ENCODE measurements at places on chromosomes 4 and X. TPM values are rescaled to one million over a fixed set of nuclear protein-coding genes. Genes with fewer than 3 reads are reported as not detected.

- ATAC-seq = no peak
Observed at GRCh38 chr4:28686618-28687017, 1826.0 kb downstream of the STIM2 start.

- ATAC-seq = no peak
Observed at GRCh38 chr4:17316566-17316965, 195.3 kb downstream of the QDPR start.

Gene PLS3
- not detected for total RNA-seq

DNA sequence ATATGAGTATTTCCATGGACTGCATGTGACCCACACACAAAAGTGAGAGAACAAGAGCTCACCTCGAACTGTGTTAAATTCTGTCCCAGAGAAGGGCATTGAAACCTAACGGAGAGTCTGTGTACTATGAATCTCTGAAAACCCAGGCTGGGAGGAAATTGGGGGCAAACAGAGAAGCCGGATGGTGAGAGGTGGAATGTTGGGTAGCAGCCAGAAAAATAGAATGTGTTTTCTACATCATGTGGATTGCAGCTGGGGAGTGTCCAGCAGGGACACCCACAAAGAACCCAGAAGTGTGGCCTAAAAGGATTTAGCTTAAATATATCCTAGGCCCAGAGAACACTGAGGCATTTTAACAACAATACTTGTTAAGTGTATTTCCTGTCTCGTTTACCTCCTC lies 38.6 kb downstream of the MND1 start:
- no peak for ATAC-seq

GRCh38 chrX:85026170-85026569 lies 22.5 kb downstream of the APOOL start:
- no peak for ATAC-seq

DNA sequence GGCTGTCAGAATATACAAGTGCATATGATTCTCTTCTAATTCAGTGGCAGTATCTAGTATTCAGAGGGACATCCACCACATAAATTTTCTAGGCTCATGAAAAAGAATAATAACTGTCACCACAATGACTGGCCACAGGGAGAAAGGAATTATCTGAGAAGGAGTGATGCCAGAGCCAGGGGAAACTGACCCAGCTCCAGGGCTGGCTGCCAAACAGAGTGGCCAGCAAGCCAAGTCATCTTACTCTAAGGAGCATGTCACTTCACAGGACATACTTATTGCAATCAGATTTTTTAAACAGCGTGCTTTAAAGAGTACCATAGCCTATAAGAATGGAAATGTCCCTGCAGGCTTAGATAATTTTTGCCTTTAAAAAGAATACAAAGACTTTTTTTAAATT lies 5.8 kb upstream of the SEPTIN11 start:
- ATAC-seq = no peak

DNA sequence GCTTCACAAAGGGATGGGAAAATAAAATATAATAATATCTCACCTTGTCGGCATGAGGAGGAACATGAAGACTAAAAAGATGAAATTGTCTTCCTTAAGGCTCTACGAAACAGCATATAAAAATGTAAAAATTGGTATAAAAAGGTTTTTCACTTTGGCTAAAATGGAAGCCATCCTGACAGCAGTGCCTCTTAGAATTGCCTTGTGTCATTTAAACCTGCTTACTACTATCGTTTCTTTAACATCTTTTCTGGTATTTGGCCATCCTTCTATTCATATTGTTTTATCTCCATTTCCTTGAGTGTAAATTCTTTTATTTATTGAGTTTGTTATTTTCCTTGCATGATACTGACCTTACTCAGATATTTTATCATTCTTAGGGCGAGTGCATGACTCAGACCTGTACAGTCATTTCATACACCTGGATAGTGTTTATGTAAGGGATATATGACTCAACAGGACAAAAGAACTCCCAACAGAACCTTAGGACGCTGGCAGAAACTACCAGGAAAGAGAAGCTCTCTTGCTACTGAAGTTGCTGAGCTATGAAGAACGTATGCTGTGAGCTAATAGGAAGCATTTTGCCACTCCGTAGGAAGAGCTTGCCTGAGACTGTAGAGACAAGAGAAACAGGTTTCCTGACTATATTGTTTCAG lies 5.8 kb upstream of the CDKN2AIP start:
- ATAC-seq = peak; percentile 79

DNA sequence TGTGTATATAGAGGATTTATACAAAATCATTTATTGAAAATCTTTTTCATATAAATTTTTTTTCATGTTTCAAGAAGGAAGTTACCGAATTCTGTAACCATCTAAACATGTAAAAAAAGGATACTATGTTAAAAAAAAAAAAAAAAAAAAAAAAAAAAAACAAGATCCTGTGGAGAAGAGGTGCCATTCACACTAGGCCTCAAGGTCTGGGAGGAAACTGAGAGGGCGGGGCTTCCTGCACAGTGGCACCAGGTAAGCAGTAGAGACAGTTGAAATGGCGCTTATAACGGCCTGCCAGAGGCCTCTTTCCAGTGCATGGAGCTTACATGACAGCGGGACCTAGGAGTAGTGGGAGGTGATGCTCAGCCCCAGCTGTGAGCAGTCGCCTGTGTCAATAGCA lies 17.5 kb downstream of the TRAPPC2 start:
- peak; percentile 54 for ATAC-seq

Gene FAT4
- total RNA-seq = not detected

Gene RASGEF1B
- total RNA-seq = 8.1 TPM

DNA sequence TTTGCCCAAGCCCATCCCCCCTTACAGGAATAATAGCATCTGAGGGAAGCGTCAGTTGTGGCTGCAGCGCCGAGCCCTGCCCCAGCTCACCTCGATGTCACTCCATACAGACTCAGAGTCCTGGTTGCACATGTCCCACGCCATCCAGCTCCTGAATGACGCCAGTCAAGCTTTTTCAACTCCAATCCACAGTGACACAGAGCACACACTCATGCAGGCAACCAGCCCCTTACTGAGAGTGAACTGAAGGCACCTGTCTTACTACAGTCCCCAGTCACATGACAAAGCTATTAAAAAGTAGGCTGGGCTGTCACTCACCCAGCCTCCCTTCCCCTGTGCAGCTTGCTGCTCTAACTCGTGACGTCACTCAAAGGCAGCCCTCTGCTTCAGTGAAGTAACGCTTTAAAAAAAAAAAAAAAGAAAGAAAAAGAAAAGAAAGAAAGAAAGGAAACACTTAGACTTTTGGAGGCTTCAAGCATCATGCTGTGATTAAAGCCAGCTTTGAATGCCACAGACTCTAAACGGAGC lies at the start of gene PPARGC1A:
PPARGC1A (minus strand) TSS at position 234 of the 528 bp plus-strand sequence; CDS start at position 144, 90 bp downstream.
- ATAC-seq = no peak

DNA sequence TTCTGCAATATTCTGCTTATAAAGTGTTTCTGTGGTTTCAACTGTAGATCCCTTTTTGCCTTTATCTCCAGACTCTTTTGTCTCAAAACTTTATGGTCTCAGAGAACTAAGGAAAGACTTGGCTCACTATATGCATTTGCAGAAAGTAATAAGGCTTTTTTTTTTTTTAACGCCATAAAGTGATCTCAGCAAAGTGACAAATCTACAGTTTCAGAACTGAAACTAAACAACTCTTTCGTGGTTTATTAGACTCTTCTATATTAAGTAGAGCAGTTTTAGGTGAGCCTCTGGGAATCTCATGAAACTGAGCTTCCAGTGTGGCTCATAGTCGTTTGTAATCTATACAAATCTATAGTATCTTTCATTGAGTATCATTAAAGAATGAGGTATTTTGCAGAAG lies 15.3 kb downstream of the ATP7A start:
- ATAC-seq = peak; percentile 52

Gene TCEAL5
- not detected for total RNA-seq

Gene ANOS1
- total RNA-seq = not detected

DNA sequence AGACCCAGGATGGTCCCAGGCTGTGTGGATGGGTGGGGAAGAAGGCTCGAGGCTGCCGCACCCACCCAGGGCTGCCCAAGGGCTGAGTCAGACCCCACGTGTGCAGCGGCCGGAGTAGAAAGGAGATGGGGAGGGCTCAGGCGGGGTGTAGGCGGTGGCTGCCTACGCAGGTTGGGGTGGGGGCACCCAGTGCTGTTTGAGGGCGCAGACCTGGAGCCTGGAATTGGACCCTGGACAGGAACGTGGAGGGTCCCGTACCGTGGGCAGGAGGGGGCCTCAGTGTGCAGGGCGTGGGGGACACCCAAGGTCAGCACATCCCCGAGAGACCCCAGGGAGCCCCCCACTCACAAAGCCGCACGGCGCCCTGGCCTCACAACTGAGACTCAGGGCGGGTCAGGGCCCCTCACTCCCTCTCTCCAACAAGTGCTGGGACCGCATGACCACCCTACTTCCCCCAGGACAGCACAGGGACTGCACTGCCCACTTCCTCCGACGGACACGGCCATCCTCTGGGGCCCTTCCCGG lies 79.9 kb downstream of the FAM53A start:
- ATAC-seq = no peak

GRCh38 chr4:141563723-141564122 lies 72.7 kb upstream of the IL15 start:
- ATAC-seq = no peak

DNA sequence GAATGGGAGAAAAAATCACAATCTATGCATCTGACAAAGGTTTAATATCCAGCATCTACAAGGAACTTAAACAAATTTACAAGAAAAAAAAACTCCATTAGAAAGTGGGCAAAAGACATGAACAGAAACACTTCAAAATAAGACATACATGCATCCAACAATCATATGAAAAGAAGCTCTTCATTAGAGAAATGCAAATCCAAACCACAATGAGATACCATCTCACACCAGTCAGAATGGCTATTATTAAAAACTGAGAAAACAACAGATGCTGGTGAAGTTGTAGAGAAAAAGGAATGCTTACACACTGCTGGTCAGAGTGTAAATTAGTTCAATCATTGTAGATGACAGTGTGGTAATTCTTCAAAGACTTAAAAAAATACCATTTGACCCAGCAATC lies 306.0 kb upstream of the TBX22 start:
- ATAC-seq = no peak

Gene SLC25A5
- 290 TPM for total RNA-seq

DNA sequence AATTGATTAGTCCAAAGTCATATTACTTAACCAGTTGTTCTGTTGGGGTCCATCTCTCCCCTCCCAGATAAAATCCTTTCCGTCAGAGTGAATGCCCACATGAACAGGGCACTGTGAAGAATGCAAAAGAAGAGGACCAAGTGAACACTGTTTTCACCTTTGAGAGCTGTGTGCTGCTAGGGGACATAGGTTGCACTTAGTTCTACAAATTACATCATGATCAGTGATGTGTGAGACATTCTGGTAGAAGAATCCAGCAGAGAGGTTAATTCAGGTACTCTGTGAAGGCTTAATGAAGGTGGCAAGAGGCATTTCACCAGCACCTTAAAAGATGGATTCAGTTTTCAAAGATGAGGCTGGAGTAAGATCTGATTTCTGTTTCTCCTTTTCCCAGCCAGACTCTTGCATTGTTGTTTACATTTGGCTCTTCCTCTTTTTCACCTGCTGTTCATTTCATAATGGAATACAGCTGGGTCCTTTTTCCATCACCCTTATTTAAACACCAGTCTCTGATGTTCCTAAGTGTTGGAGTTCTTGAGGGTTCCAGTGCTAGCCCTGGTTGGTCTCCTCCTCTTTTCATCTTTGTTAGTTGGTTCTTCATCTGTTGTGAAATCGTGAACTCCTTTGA lies 10.9 kb downstream of the GAB1 start:
- ATAC-seq = no peak

Gene CFAP99
- 0.11 TPM for total RNA-seq

Gene DUX4
- not detected for total RNA-seq

- no peak for ATAC-seq
Observed at GRCh38 chr4:17895481-17895880, 84.7 kb downstream of the NCAPG start.

- ATAC-seq = no peak
Observed at GRCh38 chrX:103531002-103531401, 11.7 kb upstream of the RAB40A start.

Gene ASB11
- total RNA-seq = not detected

GRCh38 chr4:24330573-24330972 lies 253.8 kb downstream of the DHX15 start:
- ATAC-seq = no peak

Gene CDKL2
- 2.4 TPM for total RNA-seq

Gene ENAM
- total RNA-seq = not detected

- ATAC-seq = no peak
Observed at GRCh38 chr4:179595671-179596410, 2153.6 kb upstream of the AGA start.

Gene SLITRK2
- total RNA-seq = not detected

Gene DRD5
- total RNA-seq = not detected

DNA sequence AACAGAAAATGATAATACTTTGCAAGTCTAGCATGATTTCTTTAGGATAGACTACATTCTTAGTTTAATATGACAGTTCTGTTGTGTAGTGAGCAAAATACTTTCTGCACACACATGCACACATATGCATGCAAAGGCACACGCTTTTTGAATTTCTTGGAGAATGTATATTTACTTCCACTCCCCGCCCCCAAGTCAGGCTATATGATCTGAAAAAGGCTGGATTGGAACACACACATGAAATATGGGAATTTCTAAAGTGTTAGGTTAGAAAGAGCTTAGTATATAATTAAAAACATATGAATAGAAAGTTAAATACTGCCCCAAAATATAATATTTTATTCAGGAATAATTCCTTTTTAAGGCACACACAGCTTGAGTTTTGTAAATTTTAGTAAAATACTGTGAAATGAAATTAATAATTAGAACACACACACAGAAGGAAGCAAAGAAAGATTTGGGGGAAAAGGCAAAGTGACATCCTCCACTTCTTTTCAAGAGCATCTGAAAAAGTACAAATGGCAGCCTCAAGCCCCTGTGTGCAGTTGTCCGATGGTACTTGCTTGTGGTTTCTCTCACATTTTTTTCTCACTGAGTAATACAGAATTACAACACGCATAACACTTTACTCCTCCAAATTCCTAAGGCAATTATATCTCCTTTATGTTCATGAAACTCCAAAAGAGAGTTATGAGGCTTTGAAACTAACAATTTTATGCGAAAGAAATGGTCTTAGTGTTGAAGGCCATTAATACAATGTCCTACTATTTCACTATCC lies 228.9 kb upstream of the ETNPPL start:
- ATAC-seq = no peak

DNA sequence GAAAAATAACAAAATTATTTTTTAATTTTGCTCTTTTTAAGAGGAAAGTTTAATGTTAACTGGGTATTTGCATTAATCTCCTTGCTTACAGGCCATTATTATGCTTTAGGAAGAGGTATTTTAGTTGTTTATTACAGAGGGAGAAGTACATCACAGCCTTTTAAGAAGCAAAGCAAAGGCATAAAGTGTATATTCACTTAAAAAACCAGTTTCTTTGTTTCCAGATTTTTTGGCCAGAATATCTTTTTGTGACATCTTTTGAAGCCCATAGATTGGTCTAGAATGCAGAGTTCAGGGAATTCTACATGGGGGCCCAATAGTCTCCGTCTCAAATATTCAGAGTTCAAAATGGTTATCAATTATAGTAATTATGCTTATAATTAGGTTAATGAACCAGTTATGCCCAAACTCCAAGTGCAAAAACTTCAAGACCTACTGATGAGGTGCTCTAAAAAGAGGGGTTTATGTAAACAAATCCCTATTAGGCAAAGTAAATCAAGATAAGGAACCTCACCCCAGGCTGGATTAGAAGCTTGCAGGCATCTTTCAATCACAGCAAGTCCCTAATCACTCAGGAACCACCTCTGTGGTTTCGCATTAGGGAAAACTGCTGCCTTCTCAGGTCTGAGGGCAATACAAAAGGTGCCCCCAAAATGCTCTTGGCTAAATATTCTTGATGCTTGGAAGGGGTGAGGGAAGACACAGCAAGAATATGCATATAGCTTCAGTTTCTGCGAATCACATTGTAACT lies 1.4 kb downstream of the CXXC4 start:
- ATAC-seq = no peak

- no peak for ATAC-seq
Observed at GRCh38 chr4:154465085-154465484, 26.5 kb downstream of the DCHS2 start.

Gene SULT1E1
- not detected for total RNA-seq
